ELF-1 (cell line): ENCODE measurements at places on chromosomes 7 and 10.
A peak's percentile ranks its signal among the peaks of the same experiment; 100 is the strongest.

DNA sequence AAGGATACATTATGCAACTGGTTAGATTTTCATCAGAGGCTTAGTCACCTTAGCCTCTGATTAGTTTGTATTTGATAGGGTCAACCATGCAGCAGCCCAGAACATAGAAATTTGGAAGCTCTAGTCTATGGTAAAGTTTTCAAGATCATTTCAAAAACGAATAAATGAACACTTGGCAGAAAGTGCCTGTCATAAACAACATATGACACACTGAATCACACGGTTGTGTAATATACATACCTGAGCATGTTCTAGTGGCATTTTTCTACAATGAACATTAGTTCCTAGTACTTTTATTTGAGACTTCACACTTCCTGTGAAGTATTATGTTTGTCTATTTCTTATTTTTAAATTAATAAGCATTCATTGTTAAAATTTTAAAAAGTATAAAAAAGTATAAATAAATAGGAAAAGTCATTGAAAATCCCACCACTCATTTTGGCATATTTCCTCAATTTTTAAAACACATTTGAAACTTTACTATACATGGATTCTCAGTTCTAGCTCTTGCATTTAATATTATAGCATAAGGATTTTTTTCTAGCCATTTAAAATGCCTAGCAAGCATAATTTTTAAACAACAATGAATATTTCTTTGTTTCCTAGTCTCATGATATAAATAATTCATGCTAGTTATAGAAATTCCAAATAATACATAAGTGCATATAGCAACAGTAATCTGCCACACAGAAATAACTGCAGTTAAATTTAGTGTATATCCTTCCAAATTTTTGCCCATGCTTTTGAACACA, 25.7 kb upstream of the PRPS1L1 start:
- DNase-seq = no peak

- DNase-seq = no peak
Observed at GRCh38 chr7:117979954-117980497, 106.8 kb upstream of the CTTNBP2 start.

GRCh38 chr10:35927990-35928488, 285.9 kb upstream of the FZD8 start:
- no peak for DNase-seq

- no peak for DNase-seq
Observed at GRCh38 chr10:1858547-1858946, 121.2 kb upstream of the ADARB2 start.

- DNase-seq = no peak
Observed at GRCh38 chr10:131570716-131571307, 259.3 kb upstream of the TCERG1L start.

- no peak for DNase-seq
Observed at GRCh38 chr10:31700181-31700611, 228.4 kb downstream of the ARHGAP12 start.

- no peak for DNase-seq
Observed at GRCh38 chr7:7861211-7861633, 107.4 kb upstream of the GLCCI1 start.

GRCh38 chr7:34900891-34901513, 136.3 kb downstream of the DPY19L1 start:
- DNase-seq = peak; percentile 54

- DNase-seq = no peak
Observed at GRCh38 chr10:70733051-70733450, 52.1 kb downstream of the TBATA start.

GRCh38 chr7:35366167-35367155, 112.6 kb upstream of the TBX20 start:
- peak; percentile 76 for DNase-seq

DNA sequence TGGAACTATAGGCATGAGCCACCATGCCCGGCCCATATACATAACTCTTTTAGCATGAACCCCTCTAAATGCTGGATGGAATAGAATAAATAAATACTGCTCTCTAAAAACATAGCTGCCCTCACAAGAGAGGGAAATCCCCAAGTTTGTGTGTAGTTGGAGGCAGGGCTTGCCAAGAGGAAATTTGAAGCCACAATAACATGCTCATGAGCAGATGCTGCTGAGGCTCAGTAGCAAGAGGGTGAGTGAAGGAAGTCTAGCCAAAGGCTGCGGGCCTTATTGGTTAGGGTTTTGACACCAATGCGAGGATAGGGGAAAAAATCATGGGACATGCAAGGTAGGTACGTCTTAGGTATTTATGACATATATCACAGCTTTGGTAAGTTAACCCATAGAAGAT, 17.3 kb downstream of the TPK1 start:
- DNase-seq = no peak
